ENCODE measurements at places on chromosomes 4 and X. TPM values are rescaled to one million over a fixed set of nuclear protein-coding genes. Genes with fewer than 3 reads are reported as not detected.

DNA sequence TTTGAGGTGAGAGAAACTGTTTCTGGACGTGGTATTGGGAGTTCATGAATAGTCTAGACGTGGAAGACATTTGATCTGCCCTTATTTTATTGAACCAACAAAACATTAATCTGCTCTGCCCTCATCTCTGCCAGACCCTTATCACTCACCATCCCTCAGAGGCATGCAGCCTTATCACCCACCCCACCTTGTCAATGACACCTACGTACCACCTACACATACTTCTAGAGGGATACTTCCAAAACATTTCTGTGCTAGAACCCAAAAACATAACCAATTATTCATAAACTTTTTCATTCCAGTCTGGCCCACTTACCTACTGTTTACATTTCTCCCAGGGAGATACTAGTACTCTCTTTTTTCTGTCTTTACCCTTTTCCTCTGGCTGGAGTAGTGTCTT is 105.2 kb downstream of the RS1 start:
- no peak for DNase-seq

GEMIN8 gene
- 17.0 TPM for total RNA-seq

ZGRF1 gene
- total RNA-seq = 7.1 TPM

DRP2 gene
- total RNA-seq = 0.59 TPM

GRCh38 chr4:141570290-141570689 is 66.1 kb upstream of the IL15 start:
- DNase-seq = no peak

TMPRSS11F gene
- total RNA-seq = not detected

DNA sequence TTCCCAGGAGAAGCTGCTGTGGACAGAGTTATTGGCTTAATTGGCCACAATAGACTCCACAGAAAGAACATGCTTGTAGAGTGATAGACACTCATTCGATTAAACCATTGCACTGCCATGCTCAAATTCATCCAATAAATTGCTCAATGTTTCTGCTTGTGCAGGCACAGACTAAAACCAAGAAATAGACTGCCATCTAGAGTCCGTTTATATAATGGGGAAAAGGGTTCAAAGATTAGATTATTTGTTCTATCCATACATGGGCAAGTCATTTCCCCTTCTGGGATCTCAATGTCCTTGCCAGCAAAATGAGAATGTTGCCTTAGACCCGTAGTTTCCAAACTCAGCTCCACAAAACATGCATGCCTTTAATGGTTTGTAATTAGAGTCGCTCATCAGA is 8.7 kb downstream of the SMIM10 start:
- peak; percentile 87 for DNase-seq

GRCh38 chrX:20315140-20315539 is 48.4 kb upstream of the RPS6KA3 start:
- no peak for DNase-seq

GRCh38 chr4:120881846-120882245 is 40.7 kb downstream of the PRDM5 start:
- DNase-seq = no peak

DNA sequence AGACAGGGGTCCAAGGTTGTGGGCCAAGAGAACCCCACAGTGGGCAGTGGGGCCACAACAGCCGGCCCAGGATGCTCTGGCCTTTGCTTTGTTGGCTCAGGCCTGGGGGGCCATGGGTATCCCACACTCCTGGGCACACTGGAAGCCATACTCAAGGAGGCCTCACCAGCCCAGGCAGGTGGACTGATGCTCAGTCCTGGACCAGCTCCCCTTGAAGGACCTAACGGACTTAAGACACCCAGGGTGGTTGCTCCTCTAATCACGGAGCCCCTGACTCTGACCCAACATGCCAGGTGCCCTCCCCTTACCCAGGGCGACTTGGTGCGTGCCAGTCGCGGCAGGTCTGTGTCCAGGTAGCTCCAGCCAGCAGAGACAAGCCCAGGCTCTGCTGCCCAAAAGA is 50.8 kb downstream of the ZFYVE28 start:
- peak; percentile 49 for DNase-seq

LEF1 gene
- 7.7 TPM for total RNA-seq

IQCM gene
- not detected for total RNA-seq

DNA sequence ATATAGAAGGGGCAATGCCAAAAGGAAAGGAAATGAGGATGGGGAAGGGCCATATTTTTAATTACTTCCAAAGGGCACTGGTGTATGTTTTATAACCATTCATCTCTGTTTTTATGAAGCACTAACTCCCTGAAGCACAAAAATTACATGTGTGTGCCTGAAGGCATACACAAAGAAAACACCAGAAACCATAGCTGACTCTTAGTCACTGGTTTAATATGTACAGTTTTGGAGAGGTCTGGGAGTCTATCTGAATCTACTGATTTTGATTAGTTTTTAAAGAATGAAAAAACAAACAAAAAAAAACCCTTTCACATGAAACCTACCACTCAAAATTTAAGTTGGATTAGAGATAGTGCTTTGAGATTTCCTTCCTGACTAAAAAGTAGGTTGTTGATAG is 438.7 kb downstream of the RPA4 start:
- DNase-seq = no peak

DNA sequence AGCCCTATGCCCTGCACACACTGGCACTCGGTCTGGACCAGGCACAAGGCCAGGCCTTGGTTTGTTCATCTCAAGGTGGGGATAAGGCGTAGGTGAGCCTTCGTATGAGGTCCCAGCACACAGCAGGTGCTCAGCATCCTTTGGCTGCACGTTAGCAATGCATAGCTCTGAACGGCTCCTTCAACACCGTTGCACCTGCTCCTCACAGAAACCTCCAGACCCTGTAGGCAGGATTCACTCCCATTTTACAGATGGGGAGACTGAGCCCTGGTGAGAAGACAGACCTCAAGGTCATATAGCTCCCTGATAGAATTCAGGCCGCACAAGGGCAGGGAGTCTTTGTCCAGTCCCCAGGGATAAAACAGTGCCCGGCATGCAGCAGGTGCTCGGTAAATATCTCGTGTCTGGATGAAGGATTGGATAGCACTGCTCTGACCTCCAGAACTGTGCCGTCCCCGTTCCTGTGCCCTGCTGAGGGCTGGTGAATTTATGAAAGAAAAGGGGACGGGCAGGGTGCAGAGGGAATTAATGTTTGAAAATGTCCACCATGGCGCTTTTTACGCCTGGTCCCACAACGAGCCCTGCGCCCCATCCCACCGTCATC is 2.4 kb downstream of the PPP2R2C start:
- peak; percentile 73 for DNase-seq

DNA sequence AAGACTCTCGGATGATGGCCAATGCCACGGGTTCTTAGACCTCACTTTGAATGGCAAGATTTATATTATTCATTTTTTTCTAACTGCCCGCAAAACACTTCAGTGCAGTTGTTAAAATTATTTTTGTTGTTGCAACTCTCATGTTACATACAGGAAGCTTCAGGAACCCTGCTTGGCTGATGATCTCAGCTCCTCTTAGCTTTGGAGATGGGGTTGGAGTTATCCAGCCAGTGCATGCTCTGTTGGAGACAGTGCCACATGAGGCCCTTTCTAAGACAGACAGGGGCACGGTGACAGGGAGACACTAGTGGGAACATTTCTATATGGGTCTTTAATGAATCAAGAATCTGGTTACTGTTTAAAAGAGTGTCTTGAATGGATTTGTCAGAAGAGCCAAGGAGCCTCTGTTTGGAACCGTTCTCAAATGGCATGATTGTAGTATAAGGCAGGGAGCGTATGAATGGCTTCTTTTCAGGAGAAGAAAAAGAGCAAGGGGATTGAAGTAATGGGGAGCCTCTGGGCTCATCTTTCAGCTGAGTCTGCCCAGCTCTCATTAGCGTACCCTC is 61.9 kb upstream of the ENPP6 start:
- DNase-seq = no peak

GRCh38 chrX:1466971-1467561 is 14.4 kb upstream of the ASMTL start:
- DNase-seq = no peak

JCHAIN gene
- 2.2 TPM for total RNA-seq

DNA sequence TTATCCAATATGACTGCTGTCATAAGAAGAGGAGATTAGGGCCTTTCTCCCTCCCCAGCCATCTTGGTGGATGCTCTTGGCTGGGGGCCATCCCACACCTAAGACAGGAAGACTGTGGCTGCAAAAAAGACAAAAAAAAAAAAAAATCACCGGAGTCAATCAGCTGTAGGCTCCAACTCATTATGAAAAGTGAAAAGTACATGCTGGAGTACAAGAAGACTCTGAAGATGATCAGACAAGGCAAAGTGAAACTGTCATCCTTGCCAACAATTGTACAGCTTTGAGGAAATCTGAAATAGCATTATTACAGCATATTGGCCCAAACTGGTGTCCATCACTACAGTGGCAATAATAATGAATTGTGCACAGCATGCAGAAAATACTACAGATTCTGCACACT is 5.2 kb downstream of the EGFL6 start:
- no peak for DNase-seq

- no peak for DNase-seq
These were observed 99.4 kb downstream of the WFS1 start for GRCh38 chr4:6369035-6369434.

GRCh38 chr4:129342819-129343408 is 247.0 kb downstream of the C4orf33 start:
- peak; percentile 26 for DNase-seq

ANKRD50 gene
- total RNA-seq = 27.5 TPM

Data from osteoblast (primary cell).